Activated naive CD4-positive, alpha-beta T cell treated with anti-CD3 and anti-CD28 coated beads, Interleukin-2, amount 50 U/mL, for 72 hours (primary cell): ENCODE measurements at places on chromosomes 3 and 15. TPM values are rescaled to one million over a fixed set of nuclear protein-coding genes. Genes with fewer than 3 reads are reported as not detected.

DNA sequence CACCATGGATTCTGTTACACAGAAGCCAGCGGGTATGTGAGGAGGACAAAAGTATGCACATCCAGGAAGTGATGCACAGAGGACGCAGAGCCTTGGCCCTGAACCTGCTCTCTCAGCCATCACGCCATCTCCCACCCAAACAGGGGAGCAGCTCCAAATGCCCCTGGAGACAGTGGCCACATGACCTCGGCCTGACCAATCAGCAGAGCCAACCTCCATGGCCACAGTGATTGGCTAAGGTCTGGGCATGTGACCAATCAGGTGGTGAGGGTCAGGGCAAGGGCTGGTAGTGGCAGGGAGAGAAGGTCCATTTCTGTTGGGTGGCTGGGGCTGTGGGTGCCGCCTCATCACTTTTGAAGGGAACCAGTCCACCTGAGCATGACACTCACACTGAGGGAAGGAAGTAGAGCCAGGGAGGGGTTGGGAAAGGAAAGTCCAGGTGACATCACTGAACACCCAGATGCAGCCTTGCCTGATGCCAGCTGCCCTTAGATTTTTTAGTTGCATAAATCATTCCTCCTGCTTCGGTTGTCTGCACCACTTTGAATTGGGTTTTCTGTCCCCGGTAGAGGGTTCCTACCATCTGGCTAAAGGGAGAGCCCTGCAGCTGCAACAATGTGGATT lies 70.3 kb upstream of the IQSEC1 start:
- no peak for DNase-seq

- DNase-seq, result no peak
Measured at GRCh38 chr15:78156653-78157052, 7.5 kb downstream of the IDH3A start.

The ADCY5 gene
- not detected for total RNA-seq

The ACTL6A gene
- total RNA-seq, result 89.2 TPM

- DNase-seq, result no peak
Measured at GRCh38 chr15:32886459-32886858, 168.7 kb downstream of the GREM1 start.

GRCh38 chr3:55647670-55648069 lies 160.6 kb upstream of the WNT5A start:
- no peak for DNase-seq
